ENCODE measurements at places on chromosomes 7 and 10. TPM values are rescaled to one million over a fixed set of nuclear protein-coding genes. Genes with fewer than 3 reads are reported as not detected.

The PNLIPRP2 gene
- not detected for total RNA-seq

The PPP1R3C gene
- total RNA-seq, result 39.8 TPM

The VAX1 gene
- not detected for total RNA-seq

The CYP2E1 gene
- 6.3 TPM for total RNA-seq

The SEC61G gene
- total RNA-seq, result 194 TPM

The AOC1 gene
- not detected for total RNA-seq

GRCh38 chr10:36761121-36761520 is 364.3 kb upstream of the ANKRD30A start:
- H3K4me1 ChIP-seq, result peaks cover 41% of the 10 kb centered on the region
- H3K36me3 ChIP-seq, result no peaks in the 10 kb centered on the region
- no peak for DNase-seq
- H3K27me3 ChIP-seq, result no peaks in the 10 kb centered on the region
- H3K4me3 ChIP-seq, result no peak overlapping the region
- H3K27ac ChIP-seq, result peak overlapping the region; percentile 73

GRCh38 chr10:79492256-79492655 is 20.1 kb upstream of the EIF5AL1 start:
- H3K36me3 ChIP-seq, result no peaks in the 10 kb centered on the region
- no peak for DNase-seq
- no peak overlapping the region for H3K4me3 ChIP-seq

DNA sequence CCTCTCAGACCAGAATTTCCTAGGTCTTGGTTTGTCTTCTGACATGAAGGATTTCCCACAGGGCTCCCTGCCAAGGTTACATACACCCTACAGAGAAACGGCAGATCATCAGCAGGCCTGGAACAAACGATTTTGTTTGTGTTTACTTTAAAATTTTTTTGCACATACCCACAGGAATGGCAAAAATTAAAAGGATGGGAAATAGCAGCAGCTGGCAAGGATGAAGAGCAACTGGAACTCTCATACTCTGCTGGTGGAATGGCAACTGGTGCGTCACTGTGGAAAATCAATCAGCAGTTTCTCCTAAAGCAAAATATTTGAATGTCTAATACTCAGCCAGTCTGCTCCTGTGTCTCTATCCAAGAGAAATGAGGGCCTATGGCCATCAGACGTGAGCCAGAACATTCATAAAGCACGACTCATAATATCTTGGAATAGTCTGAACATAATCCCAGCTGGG is 6.5 kb downstream of the BAIAP2L1 start:
- H3K27me3 ChIP-seq, result no peaks in the 10 kb centered on the region
- H3K27ac ChIP-seq, result peak overlapping the region; percentile 88
- no peak for DNase-seq
- H3K36me3 ChIP-seq, result no peaks in the 10 kb centered on the region
- no peak overlapping the region for H3K4me3 ChIP-seq

DNA sequence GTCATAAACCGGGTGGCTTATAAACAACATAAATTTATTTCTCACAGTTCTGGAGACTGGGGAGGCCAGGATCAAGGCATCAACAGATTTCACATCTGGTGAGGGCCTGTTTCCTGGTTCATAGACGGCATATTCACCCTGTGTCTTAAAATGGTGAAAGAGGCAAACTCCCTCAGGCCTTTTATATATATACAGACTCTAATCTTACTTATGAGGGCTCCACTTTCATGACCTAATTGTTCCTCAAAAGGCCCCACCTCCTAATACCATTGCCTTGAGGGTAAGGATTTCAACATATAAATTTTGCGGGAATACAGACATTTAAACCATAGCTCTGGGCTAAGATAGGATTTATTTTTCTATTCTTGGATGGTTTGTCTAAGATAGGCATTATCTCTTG is 187.2 kb downstream of the PPP1R3A start:
- no peak for DNase-seq
- H3K27ac ChIP-seq, result no peak overlapping the region
- no peaks in the 10 kb centered on the region for H3K36me3 ChIP-seq
- H3K27me3 ChIP-seq, result peaks cover 10% of the 10 kb centered on the region
- peaks cover 11% of the 10 kb centered on the region for H3K4me1 ChIP-seq

- peaks cover 8% of the 10 kb centered on the region for H3K4me1 ChIP-seq
- peaks cover 14% of the 10 kb centered on the region for H3K36me3 ChIP-seq
- no peak for DNase-seq
- no peaks in the 10 kb centered on the region for H3K27me3 ChIP-seq
Measured at GRCh38 chr7:42010751-42011150, 226.3 kb downstream of the GLI3 start.

DNA sequence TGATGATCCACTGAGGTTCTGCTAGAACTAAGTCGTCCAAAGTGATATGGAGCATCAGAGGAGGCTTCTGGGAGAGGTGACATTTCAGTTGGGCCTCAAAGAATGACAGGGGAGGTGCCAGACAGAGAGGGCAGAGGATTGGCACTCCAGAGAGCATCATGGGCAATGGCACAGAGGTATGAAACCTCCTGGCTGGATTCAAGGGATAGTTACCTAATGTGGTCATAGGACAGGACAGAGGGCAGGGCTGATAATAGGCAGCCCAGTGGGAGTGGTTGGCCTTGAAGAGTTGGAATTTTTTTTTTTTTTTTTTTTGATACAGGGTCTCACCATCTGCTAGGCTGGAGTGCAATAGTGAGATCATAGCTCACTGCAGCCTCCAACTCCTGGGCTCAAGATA is 7.6 kb downstream of the SRRM3 start:
- no peaks in the 10 kb centered on the region for H3K4me1 ChIP-seq
- no peak overlapping the region for H3K27ac ChIP-seq
- H3K36me3 ChIP-seq, result no peaks in the 10 kb centered on the region
- no peak overlapping the region for H3K4me3 ChIP-seq

- peaks cover 20% of the 10 kb centered on the region for H3K27me3 ChIP-seq
- H3K27ac ChIP-seq, result no peak overlapping the region
- peaks cover 2% of the 10 kb centered on the region for H3K36me3 ChIP-seq
- DNase-seq, result no peak
- no peak overlapping the region for H3K4me3 ChIP-seq
Measured at GRCh38 chr7:51014811-51015210, 232.1 kb upstream of the GRB10 start.

DNA sequence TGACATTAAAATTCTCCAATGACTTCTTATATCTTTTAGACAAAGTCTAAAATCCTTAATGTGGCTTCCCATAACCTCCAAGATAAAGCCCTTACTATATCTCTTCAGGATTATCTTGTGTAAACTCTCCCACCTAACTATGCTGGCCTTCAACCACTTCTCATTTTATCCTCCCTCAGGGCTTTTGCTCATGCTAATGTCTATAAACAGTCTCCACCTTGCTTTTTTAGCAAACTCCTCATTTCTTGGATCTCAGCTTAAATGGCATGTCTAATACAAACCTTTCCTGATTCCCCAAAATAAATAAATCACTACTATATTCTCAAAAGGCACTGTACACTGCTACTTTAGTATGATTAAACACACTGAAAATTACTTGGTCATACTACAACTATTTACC is 181.2 kb downstream of the LRRN3 start:
- no peak for DNase-seq
- peaks cover 22% of the 10 kb centered on the region for H3K4me1 ChIP-seq
- no peaks in the 10 kb centered on the region for H3K36me3 ChIP-seq
- no peak overlapping the region for H3K4me3 ChIP-seq

- peak overlapping the region; percentile 57 for H3K4me3 ChIP-seq
- H3K4me1 ChIP-seq, result peaks cover 30% of the 10 kb centered on the region
- DNase-seq, result no peak
- H3K27ac ChIP-seq, result no peak overlapping the region
- H3K36me3 ChIP-seq, result peaks cover 7% of the 10 kb centered on the region
- peaks cover 87% of the 10 kb centered on the region for H3K27me3 ChIP-seq
Measured at GRCh38 chr10:99534939-99535763, 2.4 kb downstream of the NKX2-3 start.

- no peak overlapping the region for H3K4me3 ChIP-seq
- no peaks in the 10 kb centered on the region for H3K27me3 ChIP-seq
- DNase-seq, result no peak
Measured at GRCh38 chr7:80844916-80845315, 73.9 kb downstream of the SEMA3C start.

DNA sequence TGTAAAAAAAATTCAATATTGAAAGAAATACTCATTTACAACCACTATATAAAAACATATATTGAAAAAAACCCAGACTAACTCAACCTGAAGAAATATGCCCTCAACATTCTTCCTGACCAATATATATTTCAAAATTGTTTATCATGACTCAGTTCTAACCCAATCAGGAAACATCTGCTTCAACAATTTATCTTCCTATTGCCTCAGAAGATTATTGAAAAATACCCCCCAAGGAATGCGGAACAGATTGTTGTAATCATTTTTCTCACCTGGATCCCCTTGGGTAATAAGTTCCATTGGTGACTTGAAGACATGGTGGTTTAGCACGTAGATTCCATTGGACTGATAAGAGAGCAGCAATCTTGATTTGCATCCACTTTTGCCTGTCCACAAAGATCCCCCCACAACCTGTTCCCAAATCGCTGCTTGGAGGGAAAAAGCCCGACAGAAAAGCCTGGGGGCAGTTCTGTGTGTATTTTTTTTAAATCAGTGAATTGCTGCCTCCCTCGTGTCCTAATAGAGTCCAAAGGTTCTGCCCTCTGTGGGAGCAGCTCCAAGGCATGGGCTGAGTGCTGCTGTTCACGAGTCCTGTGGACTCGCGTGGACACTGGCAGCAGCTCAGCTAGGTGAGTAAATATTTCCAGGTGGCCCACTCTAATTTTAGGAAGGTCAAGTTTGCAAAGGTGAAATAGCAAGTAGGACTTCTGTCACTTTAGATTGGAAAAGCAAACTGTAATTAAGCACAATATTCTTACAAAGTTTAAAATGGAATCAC is 5.9 kb upstream of the INHBA start:
- H3K4me1 ChIP-seq, result peaks cover 44% of the 10 kb centered on the region
- no peaks in the 10 kb centered on the region for H3K27me3 ChIP-seq
- H3K27ac ChIP-seq, result peak overlapping the region; percentile 7
- DNase-seq, result no peak

DNA sequence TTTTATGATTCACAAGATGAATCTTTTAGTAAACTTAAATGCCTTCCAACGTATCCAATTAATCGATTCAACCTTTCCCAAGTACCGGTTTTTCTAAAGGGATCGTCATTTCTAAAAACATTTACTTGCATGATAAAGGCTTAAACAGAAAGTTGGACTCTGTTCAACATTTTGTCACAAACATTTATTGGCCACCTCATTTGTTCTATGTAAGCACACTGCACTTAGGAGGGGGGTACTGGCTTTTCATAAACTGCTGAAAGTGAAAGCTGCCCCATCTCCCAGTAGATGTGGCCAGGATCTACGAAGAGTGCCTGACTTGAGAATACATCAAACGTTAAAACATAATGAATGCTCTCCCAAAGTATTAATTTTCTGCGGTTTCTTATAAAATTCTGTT is 37.3 kb upstream of the LAMB4 start:
- H3K4me1 ChIP-seq, result peaks cover 6% of the 10 kb centered on the region
- DNase-seq, result no peak
- H3K36me3 ChIP-seq, result peaks cover 4% of the 10 kb centered on the region
- H3K27me3 ChIP-seq, result no peaks in the 10 kb centered on the region
- no peak overlapping the region for H3K27ac ChIP-seq

- no peak overlapping the region for H3K27ac ChIP-seq
- H3K4me3 ChIP-seq, result no peak overlapping the region
- H3K27me3 ChIP-seq, result no peaks in the 10 kb centered on the region
- DNase-seq, result peak; percentile 33
- H3K4me1 ChIP-seq, result peaks cover 27% of the 10 kb centered on the region
- peaks cover 2% of the 10 kb centered on the region for H3K36me3 ChIP-seq
Measured at GRCh38 chr7:102040569-102040968, 223.1 kb downstream of the CUX1 start.

GRCh38 chr7:29146888-29147609 is 712 bp upstream of the CPVL start:
- DNase-seq, result no peak
- H3K27me3 ChIP-seq, result peaks cover 13% of the 10 kb centered on the region
- H3K27ac ChIP-seq, result no peak overlapping the region
- H3K36me3 ChIP-seq, result peaks cover 2% of the 10 kb centered on the region

GRCh38 chr7:80896906-80897598 is 21.8 kb downstream of the SEMA3C start:
- H3K4me1 ChIP-seq, result peaks cover 51% of the 10 kb centered on the region
- peak overlapping the region; percentile 68 for H3K27ac ChIP-seq
- H3K4me3 ChIP-seq, result no peak overlapping the region
- no peaks in the 10 kb centered on the region for H3K36me3 ChIP-seq
- H3K27me3 ChIP-seq, result no peaks in the 10 kb centered on the region

All from chondrocyte (in vitro differentiated cells).